Naive thymus-derived CD8-positive, alpha-beta T cell (primary cell): ENCODE measurements at places on chromosomes 7 and 10.

DNA sequence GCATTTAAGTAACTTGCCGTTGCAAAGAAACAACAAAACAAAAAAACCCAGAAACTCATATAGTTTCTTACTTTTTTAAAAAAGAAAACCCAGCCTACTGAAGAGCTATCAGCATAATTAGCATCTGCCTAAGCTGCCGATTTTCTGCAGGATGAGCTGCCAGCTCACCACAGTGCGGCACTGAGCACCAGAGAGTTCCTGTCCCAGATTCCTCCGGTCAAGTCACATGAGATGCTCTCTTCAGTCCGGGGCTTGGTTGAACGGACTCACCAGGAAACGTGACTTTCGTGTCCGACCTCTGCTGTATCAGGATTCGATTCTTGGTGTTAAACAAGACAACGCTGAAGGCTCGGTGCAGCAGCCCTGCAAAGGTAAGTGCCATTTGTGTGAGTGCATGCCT is 3.2 kb downstream of the IDI2 start:
- no peak for DNase-seq

DNA sequence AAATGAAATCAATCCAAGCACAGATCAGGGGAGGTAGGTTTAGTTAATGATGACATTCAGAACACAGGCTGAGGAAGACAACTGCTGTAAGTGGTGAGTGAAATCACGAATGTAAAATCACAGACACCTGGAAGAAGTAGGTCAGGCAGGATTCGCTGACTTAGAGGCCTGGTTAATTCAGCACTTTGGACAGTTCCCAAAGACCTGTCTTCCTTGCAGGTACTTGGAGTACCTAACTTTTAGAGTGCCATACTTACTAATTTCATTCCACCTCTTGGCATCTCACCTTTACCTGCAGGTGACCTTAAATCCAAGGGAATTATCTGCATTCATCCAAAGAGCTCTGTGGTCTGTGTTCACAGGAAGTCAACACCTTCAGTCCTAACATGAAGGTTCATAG is 822.3 kb downstream of the PHTF2 start:
- no peak for DNase-seq

DNA sequence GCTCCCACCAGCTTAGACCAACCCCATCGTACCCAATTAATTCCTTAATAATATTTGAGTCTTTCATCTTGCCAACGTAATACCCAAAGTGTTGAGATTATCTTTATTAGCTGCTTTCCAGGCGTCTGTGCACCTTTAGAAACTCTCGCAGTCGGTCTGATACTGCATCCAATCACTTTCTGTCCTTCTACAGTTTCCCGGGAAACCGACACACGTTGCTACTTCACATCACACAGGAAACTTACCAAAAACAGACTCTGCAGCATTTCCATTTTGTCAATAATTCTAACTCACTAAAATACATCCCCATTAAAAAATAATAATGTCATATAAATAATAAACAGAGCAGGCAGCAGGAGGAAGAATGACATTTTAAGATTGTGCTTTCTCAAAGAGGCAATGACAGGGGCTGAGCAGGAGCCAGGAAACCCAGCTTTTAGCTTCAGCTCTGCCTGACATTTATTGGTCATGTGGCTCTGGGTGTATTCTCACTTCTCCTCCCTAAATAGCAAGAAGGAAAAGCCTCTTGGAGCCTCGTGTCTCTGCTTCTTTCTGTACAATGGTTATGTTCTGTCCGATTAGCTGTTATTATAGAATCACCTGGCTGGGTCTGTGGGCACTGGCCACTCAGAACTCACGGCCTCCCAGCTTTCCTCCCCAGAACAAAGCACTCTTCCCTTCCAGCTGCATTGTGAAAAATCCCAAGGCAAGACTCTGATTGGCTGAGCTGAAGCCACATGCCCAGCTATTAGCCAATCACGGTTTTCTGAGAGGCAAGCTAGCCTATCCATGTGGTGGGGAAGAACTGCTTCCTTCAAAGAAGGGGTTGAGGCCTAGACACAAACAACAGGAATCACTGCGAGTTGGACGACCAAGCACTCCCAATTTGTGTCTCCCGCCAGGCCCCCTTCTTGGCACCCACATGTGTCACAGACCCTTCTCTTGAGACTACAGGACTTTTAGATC is 424.7 kb upstream of the FOXK1 start:
- DNase-seq: no peak

- no peak for DNase-seq
Measured at GRCh38 chr7:38846280-38846679, 62.7 kb downstream of the VPS41 start.

DNA sequence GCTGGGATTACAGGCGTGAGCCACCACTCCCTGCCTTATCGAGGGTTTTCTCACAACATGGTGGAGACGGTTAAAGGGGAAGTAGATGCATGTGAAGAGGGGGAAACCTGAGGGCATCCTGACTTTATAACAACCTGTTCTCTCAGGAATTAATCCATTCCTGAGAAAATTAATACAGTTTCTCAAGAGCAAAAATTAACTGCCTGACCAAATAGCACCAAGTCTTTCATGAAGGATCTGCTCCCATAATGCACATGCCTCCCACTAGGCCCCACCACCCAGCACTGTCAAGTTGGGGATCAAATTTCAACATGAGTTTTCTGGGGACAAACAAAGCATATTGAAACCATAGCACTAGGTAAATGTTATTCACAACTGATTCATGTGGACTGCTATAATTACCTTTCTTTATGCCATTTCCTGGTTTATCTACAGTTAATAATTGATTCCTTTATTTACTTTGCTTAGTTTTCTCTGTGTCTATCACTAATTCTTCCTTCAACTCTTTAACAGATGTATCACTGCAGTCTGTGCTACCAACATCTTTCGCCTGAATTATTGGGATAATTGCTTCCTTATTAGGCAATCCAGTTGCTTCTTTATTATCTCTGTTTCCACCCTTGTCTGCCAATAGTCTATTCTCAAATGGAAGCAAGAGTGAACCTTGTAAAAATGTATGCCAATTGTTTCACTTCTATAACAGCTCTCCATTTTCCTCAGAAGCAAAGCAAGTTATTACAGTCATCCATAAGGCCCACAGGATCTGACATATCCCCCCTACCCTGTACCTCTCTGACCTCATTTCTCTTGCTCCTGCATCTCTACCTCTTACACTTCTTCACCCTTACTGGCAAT is 12.9 kb upstream of the MICU1 start:
- no peak for DNase-seq

DNA sequence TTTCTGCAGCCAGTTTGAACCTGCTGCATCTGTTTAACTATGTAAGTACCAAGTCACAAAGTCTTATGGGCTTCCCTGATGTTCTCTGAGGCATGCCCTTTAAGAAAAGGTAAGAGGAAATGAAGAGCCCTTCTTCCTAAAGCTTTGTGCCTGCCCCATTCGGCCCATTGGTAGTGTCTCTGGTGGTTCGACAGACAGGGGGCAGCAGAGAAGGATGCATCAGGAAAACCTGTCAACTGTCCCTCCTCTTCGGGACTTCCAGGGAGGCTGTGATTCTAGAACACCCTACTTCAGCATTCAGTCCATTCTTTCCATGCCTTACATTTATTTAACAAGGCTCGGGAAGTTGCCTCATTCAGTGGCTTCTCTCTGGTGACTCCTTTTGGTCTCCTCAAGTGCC is 1.9 kb upstream of the SFRP4 start:
- no peak for DNase-seq

DNA sequence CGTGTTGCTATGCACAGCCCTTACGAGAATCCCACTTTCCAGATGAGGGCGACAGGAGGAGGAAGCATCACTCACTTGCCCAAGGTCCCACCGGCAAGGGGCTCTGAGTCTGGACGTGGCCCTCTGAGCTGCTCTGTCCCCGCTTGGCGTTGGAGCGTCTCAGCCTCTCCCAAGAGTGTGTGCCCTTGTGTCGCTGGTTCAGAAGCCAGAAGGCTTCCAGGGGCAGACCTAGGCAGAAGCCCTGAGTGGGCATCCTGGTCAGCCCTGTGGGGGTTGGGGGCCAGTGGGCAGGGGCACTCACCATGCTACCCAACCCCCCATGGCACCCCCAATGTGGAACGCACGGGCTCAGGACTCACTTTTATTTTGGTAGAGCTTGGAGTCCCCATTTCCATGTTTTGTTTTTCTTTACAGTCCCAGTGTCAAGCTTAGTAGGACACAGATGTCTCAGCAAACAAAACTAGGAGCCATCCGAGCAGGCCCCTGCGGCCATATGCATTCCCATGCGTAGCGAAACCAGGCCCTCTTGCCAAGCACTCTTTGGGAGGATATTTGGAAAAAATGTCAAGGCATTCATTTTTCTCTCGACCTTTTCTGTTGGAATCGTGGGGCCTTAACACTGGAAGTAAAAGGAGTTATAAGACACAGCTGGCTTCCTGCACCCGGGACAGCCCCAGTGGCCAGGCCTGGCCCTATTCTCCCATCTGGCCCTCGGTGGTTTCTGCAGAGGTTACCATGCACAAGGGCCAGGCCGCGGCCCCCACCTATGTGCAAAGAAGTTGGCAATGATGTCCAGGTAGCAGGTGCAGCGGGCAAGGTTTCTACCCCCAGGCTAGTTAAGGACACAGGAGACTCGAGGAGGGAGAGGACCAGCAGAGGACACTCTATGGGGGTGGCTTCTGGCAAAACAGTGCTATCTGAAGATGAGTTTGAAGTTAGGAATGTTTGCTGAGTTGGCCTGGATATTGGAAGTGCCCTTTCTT is 97.0 kb downstream of the LHPP start:
- DNase-seq: no peak

GRCh38 chr10:132721725-132722124 is 64.2 kb downstream of the NKX6-2 start:
- DNase-seq: no peak

GRCh38 chr10:113086282-113086681 is 136.2 kb downstream of the TCF7L2 start:
- DNase-seq: no peak

DNA sequence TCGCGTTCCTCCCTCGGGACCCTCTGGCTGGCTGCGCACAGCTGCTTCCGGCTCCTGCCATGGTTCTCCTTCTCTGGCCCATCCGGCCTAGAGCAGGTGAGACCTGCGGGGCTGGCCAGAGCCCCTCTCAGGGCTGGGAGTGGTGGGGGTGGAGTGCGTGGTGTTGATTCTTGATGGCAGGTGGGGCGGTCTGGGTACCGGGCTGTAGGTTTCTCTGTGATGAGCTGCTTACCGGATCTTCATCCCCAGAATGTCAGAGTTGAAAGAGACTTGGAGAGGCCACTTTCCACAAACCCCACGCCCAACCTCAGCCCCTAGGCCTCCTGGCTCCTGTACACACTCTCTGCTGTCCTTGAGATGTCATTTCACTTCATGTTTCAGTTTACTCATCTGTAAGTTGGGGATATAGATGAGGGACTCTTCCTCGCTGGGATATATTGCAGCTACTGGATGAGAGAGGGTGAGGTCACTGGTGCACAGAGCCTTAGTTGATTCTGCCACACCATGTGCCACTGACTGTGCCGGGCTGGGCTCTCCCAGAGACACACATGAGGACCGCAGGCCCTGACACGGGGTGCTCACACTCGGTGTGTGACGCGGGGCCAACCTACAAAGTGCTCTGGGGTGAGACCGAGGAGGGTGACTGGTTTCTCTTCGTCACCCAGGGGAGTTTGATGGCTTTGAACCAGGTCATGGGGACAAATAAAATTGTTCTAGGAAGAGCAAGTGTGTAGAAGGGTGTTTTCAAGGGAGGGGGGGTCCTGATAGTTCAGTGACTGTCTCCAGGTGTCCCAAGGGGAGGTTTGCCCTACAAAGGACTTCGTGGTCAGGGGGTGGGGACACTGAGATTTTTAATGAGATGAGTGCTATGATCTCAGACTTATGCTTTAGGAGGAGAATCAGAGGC is 29.5 kb downstream of the ZNF775 start:
- no peak for DNase-seq

DNA sequence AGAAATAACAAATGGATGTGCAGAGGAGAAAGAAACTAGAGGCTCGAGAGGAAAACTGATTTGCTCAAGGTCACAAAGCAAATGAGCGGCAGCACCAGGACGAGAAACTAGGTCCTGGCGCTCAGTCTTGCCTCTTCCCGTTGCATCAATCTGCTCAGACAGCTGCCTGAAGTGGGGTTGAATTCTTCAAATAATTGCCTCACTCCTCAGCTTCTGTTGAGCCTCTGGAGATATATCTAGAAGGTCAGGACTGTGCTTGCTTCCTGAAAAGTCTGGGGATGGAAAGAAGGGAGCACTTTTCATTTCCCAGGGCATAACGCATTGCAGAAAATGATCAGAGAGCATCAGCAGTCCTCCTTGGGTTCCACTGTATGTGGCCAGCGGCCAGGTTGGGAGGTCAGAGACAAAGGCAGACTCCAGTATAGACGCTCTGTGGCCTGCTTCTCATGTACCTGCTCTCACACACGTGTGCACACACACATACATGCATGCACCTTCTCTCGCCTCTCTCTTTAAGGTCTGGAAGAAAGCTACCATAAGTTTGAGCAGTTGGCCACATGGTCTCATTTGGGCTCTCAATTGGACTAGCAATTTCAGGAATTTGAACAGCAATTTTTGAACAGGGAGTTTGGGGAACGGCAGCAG is 83.7 kb upstream of the DUSP5 start:
- DNase-seq: no peak

- DNase-seq: no peak
Measured at GRCh38 chr10:83218205-83218604, 921.1 kb upstream of the GHITM start.

DNA sequence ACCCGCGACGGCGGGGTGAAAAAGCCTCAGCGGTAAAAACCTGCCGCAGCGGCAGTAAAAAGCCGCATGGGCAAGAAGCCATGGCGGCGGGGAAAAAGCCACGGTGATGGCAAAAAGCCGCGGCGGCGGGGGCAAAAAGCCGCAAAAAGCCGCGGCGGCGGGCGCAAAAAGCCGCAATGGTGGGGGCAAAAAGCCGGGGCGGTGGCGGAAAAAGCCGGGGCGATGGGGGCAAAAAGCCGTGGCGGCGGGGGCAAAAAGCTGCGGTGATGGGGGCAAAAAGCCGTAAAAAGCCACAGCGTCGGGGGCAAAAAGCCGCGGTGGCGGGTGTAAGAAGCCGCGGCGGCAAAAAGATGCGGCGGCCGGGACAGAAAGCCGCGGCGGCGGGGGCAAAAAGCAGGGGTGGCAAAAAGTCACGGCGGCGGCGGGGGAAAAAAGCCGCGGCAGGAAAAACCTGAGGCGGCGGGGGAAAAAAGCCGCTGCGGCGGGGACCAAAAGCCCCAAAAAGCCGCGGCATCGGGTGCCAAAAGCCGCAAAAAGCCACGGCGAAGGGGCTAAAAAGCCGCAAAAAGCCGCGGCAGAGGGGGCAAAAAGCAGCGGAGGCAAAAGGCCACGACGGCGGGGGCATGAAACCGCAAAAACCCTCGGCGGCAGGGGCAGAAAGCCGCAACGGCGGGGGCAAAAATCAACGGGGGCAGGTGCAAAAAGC is 488.5 kb downstream of the ZNF33B start:
- no peak for DNase-seq

DNA sequence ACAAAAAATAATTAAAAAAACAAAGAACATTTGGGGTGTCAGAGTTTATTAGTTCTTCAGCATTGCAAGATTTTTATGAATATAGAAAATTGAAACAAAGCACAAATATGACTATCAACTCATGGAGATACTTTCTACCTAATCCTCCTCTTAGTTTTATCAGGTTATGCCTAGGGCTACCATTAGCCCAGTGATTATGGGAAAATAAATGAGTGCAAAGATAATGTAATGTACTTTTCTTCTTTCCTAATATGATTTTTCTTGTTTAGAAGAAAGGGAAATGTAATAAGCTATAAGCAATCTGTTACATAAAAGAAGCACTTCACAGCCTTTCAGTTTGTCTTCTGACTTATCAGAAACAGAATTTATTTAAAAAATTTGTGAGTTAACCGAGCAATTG is 676.8 kb downstream of the SORCS1 start:
- no peak for DNase-seq
